ENCODE measurements at places on chromosomes 4 and X. TPM values are rescaled to one million over a fixed set of nuclear protein-coding genes. Genes with fewer than 3 reads are reported as not detected.
A peak's percentile ranks its signal among the peaks of the same experiment; 100 is the strongest.

GRCh38 chrX:97366237-97366636 is 482.5 kb downstream of the RPA4 start:
- no peak overlapping the region for H3K4me3 ChIP-seq
- no peaks in the 10 kb centered on the region for H3K36me3 ChIP-seq
- H3K27me3 ChIP-seq: no peaks in the 10 kb centered on the region
- H3K4me1 ChIP-seq: no peaks in the 10 kb centered on the region
- no peak for DNase-seq

GRCh38 chr4:924107-925096 is 7.7 kb downstream of the GAK start:
- peak; percentile 60 for DNase-seq
- H3K27ac ChIP-seq: peak overlapping the region; percentile 72
- H3K4me1 ChIP-seq: peaks cover 64% of the 10 kb centered on the region
- peaks cover 9% of the 10 kb centered on the region for H3K36me3 ChIP-seq
- H3K27me3 ChIP-seq: no peaks in the 10 kb centered on the region
- H3K4me3 ChIP-seq: no peak overlapping the region

DNA sequence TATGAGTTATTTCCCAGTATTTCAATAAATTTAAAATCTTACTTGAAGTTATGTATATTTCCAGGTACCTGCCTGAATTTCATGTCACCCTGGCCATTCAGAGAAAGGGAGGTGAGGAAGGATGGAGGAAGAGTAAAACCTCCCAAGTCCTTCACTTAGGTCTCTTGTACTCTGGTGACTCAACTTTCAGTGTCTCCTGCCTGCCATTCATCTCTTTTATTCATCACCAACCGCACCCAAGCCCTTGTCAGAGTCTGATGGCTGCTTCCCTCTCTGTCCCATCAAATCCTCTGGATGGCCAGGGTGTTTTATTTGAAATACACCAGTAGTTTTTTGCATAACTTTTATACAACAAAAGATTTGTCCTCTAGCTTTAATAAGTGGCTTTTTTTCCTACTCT is 17.8 kb downstream of the TMPRSS11E start:
- peaks cover 6% of the 10 kb centered on the region for H3K4me1 ChIP-seq
- no peaks in the 10 kb centered on the region for H3K36me3 ChIP-seq
- DNase-seq: no peak
- no peak overlapping the region for H3K4me3 ChIP-seq

GRCh38 chrX:152632445-152633097 is 5.1 kb upstream of the GABRQ start:
- H3K4me1 ChIP-seq: no peaks in the 10 kb centered on the region
- peak; percentile 50 for DNase-seq
- H3K36me3 ChIP-seq: no peaks in the 10 kb centered on the region
- peaks cover 6% of the 10 kb centered on the region for H3K27me3 ChIP-seq
- no peak overlapping the region for H3K4me3 ChIP-seq

FGFBP1 gene
- not detected for total RNA-seq

BCOR gene
- 33.7 TPM for total RNA-seq

Measured in activated CD4-positive, alpha-beta memory T cell treated with anti-CD3 and anti-CD28 coated beads for 36 hours (primary cell).